Fibroblast of lung (primary cell): ENCODE measurements at places on chromosomes 12 and 14.

DNA sequence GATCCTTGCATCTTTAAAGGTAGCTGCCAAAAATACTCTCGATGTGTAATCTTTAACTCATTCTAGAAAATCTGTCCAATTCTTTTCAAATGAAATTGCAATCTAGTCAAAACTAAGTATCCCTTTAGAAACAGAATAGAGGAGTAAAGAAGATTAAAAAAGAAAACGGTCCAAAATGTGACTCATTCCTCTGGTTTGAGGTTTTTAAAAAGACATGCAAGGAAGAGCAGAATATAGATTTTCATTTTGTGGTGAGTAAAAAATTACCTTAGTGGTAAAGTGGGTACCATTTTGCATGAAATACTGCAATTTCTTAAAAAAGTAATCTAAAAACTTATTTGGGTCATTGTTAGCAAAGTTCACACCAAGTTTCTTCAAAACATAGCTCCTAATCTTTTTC lies 108.4 kb downstream of the BRMS1L start:
- no peaks in the 10 kb centered on the region for H3K4me1 ChIP-seq
- H3K36me3 ChIP-seq = no peaks in the 10 kb centered on the region
- H3K27ac ChIP-seq = no peak overlapping the region
- no peak overlapping the region for H3K4me3 ChIP-seq

GRCh38 chr12:112930350-112930749 lies 7.9 kb upstream of the OAS3 start:
- H3K27ac ChIP-seq = no peak overlapping the region
- no peak overlapping the region for H3K4me3 ChIP-seq
- no peaks in the 10 kb centered on the region for H3K4me1 ChIP-seq
- no peaks in the 10 kb centered on the region for H3K36me3 ChIP-seq
- DNase-seq = no peak

- H3K27me3 ChIP-seq = no peaks in the 10 kb centered on the region
- peaks cover 8% of the 10 kb centered on the region for H3K4me1 ChIP-seq
- no peak overlapping the region for H3K4me3 ChIP-seq
- no peak overlapping the region for H3K27ac ChIP-seq
- no peaks in the 10 kb centered on the region for H3K36me3 ChIP-seq
Measured at GRCh38 chr12:88494520-88494919, 85.8 kb downstream of the KITLG start.

DNA sequence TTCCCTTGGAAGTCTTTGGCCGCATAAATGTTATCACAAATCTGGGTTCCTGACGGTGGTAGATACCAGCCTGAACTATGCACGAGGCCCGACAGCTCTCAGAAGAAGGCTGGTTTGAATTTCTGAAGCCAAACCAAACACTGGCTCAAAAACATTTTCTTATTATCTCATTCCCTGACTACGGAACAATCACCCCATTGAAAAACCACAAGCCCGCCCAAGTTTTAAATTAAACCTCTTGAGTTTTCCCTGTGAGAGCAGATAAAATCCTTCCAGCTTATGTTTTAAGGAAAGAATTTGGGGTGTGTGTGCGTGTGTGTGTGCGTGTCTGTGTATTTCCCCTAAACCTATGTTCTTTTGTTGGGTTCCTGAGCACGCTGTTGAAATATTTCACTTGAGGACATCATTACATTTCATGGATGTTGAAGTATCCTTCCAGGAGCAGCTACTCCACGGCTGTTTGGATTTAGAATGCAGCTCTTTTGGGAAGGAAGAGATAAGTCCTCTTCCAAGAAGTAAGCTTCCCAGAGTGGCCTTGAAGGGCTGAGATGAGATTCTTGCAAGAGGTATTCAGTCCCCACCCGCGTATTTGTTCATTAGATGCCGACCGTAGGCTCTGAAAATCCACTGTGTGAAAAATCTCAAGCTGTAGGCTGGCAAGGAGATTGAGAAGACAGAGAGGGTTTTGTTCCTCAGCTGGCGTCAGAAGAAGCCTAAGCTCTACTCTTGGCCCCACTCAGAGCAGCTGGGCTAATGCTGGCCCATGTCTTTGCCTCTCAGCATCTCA lies 131.0 kb upstream of the NCOR2 start:
- no peak overlapping the region for H3K27ac ChIP-seq
- peaks cover 17% of the 10 kb centered on the region for H3K27me3 ChIP-seq
- DNase-seq = peak; percentile 96
- peaks cover 8% of the 10 kb centered on the region for H3K4me1 ChIP-seq
- H3K36me3 ChIP-seq = no peaks in the 10 kb centered on the region
